ENCODE measurements at places on chromosomes 2 and 18.

DNA sequence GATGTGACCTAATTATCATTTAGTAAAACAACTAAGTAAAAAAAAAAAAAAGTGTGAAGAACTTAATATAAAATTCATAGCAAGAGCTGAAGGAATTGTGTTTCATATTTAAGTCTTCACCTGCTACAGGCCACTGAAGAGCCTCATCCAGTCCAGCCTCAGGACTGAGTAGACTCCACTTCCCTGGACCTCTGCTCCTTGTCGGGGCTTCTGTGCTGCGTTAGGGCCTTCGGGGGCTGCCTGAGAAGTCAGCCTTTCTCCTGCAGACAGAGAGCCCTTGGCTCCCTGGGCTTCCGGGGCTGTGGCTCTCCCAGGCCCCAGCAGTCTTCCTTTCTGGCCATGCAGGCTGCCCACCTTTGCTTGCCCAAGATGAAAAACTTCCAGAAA is 95.5 kb downstream of the MTCL1 start:
- no peak for DNase-seq

- DNase-seq = peak; percentile 59
Observed at GRCh38 chr2:132766573-132766972, 96.6 kb upstream of the LYPD1 start.

- DNase-seq = no peak
Observed at GRCh38 chr2:102005989-102006885, 14.5 kb downstream of the IL1R2 start.

GRCh38 chr2:197464175-197464574 is 10.8 kb downstream of the COQ10B start:
- DNase-seq = no peak

GRCh38 chr2:230658577-230658876 is 54.1 kb upstream of the CAB39 start:
- DNase-seq = no peak

DNA sequence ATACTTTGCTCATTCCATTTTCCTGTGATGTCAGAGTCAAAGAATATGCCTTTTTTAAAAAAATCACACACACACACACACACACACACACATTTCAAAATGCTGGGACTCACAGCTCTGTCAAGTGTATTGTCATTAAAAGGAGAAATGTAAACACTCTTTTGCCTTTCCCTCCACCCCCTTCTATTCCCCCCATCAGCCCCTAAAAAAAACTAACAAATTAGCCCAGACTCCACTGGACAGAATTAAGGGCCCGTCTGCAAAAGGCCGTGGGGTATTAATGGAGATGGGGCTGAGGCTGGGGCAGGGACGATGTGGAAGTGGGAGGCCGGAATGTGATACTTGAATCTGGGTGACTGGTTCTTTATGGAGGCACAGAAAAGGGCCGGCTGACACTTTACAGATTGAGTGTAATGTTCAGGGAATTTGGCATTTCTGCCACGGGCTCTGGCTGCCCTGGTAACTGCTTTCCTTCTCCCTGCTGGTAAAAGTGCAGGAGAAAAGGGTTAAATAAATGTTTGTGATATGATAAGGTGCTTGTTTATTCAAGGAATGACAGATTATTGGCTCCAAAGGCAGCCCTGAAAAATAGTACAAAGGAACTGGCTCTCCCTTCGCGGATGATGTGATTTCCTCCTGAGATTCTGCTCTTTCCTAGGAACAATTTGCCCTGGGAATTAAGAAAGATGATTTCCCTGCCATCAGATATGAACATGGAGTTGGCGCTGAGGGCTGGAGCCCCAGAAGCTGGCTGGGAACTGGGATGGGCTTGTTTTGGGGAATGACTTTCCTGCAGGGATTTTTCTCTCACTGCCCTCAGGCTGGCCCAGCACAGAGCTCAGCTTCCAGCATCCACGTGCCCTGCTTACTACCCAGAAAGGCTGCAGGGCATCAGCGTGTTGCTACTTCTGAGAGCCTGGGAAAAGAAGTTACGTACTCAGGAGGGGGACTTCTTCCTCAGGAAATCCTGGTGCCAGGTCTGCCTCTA is 52.8 kb upstream of the CTAGE1 start:
- no peak for DNase-seq

GRCh38 chr18:78507217-78507616 is 472.4 kb upstream of the SALL3 start:
- DNase-seq = no peak

DNA sequence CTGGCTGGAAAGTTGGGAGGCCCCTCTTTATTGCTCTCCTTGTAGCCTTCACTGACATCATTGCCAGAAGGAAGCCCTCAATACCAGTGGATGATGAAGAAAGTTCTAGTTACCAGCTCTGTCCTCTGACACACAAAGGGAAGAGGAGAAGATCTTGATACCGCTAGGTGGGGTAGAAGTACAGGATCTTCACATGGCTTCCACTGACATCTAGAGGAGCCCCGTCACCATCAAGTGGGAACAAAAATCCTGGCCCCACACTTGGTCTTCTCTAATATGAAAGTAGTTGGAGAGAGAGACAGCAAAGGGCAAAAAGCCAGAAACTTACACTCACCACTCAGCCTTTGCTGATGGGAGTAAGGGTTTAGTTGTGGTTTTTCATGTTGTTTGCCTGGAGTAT is 12.4 kb downstream of the XIRP2 start:
- no peak for DNase-seq

- no peak for DNase-seq
Observed at GRCh38 chr2:105071379-105071778, 33.5 kb downstream of the MRPS9 start.

GRCh38 chr18:8983195-8983594 is 119.3 kb upstream of the NDUFV2 start:
- no peak for DNase-seq

DNA sequence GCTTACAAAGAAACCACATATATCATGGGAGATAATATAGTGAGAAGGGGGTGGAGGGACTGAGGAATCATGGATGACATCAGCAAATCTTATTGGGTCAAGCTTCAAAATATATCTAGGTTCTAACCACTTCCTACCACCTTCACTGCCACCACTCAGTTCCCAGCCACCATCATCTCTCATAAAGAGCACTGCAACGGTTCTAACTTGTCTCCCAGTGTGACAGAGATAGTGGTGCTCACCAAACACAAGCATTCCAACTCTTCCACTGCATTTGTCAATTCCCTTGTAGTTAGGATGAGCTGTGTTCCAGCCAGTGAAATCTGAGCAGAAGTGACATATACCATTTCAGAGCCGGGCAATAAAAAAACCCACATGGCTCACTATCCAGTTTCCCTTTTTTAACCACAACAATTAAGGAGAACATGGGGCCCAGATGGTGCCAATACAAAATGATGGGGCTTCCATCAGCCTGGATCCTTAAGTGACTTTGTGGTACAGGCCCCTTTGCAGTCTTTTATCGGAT is 318.1 kb downstream of the NBAS start:
- DNase-seq = no peak

DNA sequence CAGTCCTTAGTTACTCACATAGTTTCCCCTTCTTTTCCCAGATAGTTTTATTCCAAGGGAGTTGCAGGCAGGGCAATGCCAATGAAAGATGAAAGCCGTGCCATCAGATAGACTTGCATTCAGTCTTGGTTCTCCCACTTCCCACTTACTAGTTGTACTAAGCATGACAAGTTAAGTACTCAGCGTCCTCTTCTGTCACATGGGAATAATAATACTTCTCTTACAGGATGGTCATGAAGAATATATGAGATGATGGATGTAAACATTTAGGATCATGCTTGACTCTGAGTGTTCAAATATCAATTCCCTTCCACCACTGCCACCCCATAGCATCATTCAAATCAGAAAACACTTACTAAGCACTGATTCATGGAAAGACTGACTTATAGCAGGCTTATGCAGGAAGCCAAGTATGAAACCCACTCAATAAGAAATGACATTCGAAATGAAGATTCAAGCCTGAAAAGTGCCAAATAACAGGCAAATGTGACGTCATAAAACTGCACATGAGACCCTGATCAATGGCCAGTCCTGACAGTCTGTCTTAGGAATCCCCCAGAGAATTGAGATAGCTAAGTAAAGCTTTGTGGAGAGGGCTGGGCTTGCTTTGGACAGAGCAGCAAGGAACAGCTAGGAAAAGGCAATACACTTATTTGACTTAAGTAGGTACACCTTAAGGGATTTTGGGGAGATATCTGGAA is 11.1 kb upstream of the EVA1A start:
- no peak for DNase-seq

DNA sequence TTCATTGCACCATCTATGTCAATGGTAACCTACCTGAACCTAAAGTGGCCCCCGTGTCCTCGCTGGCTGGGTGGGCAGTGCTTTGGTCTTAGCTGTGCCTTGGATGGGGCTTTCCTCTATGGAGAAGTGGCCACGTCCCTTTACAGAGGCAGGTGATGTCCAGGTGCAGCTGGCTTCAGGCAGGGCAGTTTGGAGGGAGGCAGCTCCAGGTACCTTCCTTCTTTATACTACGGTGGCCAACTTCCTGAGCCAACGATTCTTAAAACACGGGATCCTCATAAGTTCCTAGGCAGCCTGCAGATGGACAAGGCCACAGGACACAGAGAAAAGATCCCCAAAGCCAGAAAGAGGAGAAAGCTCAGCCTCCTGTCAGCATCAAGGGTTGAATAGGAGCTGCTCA is 517.3 kb upstream of the HS6ST1 start:
- no peak for DNase-seq

GRCh38 chr2:12818416-12819102 is 101.8 kb downstream of the TRIB2 start:
- no peak for DNase-seq

- DNase-seq = no peak
Observed at GRCh38 chr2:113012436-113013335, 7.4 kb downstream of the IL36A start.

DNA sequence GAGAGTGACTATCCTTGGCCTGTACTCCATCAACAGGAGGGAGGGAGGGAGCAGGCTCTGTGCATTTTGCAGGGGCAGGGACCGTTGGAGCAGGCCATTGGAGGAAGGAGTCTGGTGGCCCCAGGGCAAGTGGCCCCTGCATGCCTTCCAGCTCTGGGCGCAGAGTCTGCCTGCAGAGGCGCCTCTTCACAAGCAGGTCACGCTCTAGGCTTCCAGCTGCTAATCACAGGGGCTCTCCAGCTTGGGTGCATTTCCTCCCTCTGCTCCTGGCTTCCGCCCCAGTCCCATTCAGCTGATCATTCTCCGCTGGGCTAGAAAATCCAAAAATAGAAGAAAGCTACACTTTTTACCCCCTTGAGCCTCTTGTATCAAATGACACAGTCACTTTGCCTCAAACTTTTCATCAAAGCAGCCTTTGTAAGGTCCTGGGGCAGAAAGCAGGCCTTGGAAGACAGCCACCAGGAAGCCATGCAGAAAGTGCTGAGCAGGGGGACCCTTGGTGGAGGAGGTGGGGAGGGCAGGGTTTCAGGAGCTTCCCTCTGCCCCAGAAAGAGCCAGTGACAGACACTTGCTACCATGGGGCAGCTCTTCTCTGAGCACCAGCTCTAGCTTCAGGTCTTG is 11.3 kb downstream of the TMEM247 start:
- DNase-seq = no peak

All from NCI-H187 (cell line).